ENCODE measurements at places on chromosomes 12 and 14.

DNA sequence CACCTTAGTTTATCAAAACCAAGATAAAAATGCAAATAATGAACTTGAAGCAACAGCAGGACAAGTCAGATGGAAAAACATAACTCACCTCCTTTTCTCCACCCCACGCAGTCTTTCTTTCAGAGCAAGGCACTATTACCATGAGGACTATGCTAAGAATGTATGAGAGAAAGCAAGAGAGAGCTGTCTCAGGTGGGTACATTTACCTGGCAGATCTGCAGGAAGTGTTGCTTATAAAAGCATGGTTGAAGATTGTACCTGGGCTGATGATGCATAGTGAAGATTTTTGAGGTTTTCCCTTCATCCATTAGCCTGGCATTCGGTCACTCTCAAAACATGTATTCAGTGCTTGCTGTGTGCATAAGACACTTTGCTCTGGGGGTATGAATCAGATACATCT, 68.8 kb upstream of the IFNG-AS1 start:
- DNase-seq: no peak

DNA sequence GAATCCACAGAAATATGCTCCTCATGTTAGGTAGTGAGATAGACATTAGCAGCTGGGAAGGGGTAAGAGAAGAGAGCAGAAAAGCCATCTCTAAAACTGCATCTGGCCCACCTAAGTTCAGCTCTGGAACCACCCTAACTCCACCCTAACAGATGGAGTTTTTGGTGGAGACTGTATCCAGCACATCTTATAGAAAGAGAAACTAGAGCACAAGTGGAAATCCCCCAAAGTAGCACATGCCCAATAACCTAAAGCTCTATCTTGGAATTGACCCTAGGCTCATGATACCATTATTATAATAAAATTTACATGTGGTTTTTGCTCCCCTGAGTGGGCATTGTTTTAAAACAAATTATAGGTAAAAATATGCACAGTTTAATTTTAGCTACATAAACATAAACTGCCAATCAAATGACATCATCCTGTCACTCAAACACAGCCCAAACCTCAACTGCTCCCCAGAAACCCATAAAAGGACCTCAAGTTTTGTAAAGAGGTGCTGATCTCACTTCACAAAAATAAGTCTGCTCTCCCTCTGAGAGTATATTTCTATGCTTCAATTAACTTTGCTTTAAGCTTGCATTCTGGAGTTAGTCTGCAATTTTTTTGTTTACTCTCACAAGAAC, 206.4 kb downstream of the PIK3C2G start:
- no peak for DNase-seq

DNA sequence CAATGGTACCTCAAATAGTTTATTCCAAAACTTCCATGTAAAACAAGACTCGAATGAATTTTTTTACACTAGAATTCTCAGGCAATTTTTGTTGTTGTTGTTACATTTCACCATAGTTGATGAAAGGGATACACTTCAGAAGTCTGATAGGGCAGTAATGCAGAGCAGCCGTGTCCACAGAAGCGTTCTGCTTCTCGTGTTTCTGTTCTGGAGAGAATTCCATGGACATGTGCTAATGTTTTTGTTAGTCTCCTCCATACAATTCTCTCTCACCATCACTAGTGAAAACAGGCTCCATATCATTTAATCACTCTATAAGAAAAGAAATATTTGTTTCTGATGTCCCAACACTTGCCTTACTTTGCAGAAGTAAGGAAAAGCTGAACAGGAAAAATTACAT, 606.1 kb downstream of the SLC16A7 start:
- no peak for DNase-seq

GRCh38 chr12:88108021-88108420, 33.9 kb downstream of the CEP290 start:
- DNase-seq: no peak

DNA sequence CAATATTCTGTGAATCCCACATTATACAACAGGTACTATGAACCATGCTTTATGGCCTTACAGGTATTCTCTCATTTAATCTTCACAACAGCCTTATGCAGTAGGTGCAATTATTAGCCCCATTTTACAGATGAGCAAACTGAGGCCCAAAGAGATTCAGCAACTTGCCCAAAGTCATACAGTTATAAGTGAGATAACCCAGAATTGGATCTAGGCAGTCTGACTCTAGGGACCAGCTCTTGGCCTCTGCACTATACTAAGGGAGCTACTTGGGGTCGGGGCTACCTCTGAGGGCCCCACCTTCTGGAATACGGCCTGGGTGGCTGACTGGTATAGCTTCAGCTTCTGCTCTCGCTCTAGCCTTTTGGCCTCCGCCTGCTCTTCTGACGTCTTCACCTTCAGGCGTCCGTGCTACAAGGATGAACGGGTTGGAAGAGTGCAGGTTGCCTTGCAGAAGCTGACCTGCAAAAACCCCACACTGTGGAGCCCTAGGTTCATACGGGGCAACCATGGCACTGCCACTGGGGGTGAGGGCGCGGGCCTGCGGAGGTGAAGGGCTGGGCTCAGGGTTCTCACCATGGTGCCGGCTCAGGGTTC, 762 bp downstream of the RABGGTA start:
- no peak for DNase-seq

DNA sequence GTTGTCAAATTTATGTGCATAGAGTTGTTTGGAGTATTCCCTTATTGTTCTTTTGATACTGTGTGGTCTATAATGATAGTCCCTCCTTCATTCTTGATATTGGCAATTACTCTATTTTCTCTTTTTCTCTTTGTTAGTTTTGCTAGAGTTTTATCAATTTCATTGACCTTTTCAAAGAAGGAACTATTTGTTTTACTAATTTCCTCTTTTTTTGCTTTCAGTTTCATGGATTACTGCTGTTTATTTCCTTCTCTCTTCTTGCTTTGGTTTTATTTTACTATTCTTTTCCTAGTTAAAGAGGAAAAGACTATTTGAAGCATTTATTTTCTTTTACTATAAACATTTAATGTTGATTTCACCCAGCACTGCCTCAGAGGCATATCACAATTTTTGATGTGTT, 250.9 kb upstream of the PELI2 start:
- DNase-seq: no peak

- peak; percentile 41 for DNase-seq
Measured at GRCh38 chr14:22822571-22823098, 7.1 kb upstream of the MRPL52 start.

DNA sequence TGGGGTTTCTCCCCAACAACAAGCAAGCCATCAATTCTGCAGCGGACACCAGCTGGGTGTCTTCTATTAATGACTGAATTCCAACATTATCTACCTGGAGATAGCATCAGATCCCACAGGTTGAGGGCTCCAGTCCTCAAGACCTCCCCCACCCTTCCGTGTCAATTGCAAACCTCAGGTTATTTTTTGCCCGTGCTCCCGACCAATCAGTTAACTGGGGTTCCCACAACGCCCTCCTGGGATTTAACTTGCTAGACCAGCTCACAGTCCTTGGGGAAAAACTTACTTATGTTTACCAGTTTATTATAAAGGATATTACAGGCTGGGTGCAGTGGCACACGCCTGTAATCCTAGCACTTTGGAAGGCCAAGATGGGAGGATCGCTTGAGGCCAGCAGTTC, 9.7 kb downstream of the DICER1 start:
- DNase-seq: no peak

DNA sequence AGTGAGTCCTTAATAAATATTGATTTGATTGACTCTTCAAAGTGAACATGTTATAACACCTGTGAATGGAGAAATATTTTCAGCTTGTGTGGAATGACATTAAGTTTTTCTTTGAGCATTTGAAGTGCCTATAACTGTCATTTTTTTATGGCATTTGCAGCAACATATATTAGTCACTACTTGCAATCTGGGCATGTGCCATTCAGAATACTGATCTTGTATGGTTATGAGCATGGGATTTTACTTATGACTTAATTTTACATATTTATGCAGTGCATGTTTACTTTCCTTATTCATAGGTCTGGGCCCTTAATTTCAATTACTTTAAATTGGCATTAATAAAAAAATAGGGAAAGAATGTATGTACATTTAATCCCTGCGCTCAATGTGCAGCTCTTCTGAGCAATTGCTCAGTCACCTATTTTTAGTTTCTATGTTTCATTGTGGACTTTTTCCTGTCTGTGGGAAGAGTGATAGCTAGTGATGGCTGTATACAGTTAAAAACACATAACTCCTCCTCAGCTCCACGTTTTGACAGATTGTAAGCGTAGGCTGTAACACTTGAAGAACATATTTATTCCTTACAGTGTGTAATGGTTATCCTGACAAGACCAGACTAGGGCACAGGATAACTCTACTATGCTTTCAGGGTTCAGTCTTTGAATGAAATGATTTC, 339.6 kb downstream of the SNAPC1 start:
- no peak for DNase-seq

DNA sequence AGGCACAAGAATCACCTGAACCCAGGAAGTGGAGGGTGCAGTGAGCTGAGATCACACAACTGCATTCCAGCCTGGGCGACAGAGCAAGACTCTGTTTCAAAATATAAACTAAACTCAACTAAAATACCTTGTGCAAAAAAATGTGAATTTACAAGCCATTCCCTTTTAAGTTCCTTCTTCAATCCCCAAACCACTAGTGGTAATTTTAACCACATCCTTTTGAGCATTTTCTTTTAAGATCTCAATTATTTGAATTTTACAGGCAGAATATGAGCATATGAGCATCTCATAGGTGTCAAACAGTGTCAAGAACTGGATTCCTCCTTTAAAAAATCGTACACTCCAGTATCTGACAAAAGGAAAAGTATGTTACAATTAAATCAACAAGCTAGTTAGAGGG, 57.0 kb upstream of the NPFF start:
- DNase-seq: no peak

GRCh38 chr12:16012117-16012516, 101.0 kb downstream of the DERA start:
- no peak for DNase-seq

DNA sequence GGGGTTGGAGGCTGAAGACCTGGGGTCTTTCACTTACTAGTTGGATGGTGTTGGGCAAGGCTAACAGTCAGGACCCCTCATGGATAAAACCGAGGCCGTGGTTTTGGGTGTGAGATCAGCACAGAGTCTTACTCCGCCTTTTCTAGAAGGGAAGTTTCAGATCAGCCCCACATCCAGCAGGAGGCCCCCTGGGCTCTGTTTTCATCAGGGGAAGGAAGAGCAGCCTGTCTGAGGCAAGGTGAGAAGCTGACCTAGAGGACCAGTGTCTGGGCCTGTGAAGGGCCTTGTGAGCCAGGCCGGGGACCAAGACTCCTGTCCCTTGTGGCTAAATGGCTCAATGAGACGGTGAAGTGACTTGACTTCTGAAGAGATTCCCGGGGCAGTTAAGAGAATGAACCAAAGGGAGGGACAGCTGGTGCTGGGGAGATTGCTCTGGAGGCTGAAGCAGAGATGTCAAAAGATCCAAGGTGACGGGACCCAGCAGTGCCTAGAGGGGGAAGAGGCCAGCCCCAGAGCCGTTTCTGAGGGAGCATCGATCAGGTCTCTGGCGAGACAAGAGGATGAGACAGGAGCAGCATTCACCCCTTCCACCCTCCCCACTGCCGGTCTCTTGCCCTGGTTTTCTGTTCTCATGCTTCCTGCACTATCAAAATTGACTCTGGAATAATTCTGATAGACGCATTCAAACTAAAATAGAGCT, 40.1 kb upstream of the TSPAN9 start:
- no peak for DNase-seq

GRCh38 chr12:79406993-79407392, 283.8 kb downstream of the PAWR start:
- no peak for DNase-seq

DNA sequence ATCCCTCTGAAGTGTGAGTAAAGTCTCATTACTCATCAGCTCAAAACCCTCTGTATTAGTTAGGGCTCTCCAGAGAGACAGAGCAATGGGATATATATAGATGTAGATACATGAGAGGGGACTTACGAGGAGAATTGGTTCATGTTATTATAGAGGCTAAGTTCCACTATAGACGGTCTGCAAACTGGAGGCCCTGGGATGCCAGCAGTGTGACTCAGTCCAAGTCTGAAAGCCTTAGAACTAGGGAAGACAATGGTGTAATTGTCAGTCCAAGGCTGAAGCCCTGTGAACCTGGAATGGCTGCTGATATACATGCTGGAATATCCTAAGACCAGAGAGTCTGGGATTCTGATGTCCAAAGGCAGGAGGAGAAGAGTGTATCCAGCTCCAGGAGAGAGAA, 57.3 kb upstream of the CEP83 start:
- no peak for DNase-seq

GRCh38 chr12:73277971-73278370, 1005.8 kb downstream of the TRHDE start:
- no peak for DNase-seq

DNA sequence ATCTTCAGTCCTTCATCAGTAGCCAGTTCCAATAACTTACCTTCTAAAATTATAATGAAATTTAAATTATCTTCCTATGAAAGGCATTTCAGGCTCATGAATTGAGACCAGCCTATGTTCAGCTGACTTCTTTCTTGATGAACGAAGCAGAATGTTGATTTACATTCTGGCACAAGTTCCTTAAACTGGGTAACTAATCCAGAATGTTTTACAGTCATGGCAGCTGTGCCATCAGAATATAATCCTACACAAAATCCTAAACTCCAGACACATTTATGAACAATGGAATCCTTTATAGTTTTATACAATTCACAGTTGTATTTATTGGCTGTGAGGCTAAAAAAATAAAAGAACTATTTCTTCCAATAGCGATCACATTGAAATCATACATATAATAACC, 97.3 kb upstream of the CPM start:
- DNase-seq: no peak

- no peak for DNase-seq
Measured at GRCh38 chr14:92503756-92504491, 9.7 kb upstream of the RIN3 start.

DNA sequence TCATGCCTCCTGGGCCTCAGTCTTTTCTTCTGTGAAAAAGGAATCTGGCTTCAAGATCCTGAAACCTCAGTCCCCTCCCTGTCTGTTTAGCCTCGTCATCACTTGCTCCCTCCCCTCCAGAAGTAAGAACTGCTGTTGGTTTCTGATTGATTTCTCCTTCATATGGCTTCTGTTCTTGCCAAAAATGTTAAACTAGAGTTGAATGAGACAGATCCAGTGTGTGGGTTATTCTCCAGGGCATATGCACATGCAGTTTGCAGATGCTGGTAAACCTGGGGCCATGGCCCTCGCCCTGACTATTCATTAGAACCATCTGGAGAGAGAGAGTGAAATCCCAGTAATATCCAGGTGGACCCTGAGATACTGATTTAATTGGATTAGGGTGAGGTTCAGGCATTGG, 175.1 kb downstream of the TMEM132C start:
- DNase-seq: no peak

- DNase-seq: no peak
Measured at GRCh38 chr14:61151251-61151650, 129.9 kb downstream of the TMEM30B start.

- DNase-seq: peak; percentile 58
Measured at GRCh38 chr12:108616941-108617858, 16.5 kb downstream of the SELPLG start.

DNA sequence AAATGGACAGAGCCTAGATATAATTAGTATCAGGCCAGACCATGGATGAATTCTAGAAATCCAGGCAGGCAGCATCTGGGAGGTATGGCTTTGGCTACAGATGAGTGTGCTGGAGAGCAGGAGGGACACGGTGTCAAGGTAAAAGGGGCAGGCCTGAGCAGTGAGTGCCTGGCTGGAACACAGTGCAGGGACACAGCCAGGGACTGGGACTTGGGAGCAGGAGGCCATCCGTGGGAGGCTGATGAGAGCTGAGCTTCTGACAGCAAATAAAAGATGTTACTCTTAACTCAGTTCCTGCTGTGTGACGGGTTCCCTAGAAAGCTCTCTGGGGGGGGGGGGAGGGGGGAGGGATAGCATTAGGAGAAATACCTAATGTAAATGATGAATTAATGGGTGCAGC, 13.6 kb upstream of the LGALS3 start:
- no peak for DNase-seq

GRCh38 chr12:52349196-52349595, 18.1 kb downstream of the KRT85 start:
- DNase-seq: no peak
